ENCODE measurements at places on chromosomes 6 and 20. TPM values are rescaled to one million over a fixed set of nuclear protein-coding genes. Genes with fewer than 3 reads are reported as not detected.

Gene TM9SF4
- total RNA-seq, result 36.8 TPM

Gene GRM1
- 0.07 TPM for total RNA-seq

Gene CST5
- not detected for total RNA-seq

Gene MGME1
- 43.0 TPM for total RNA-seq

Gene SLC2A10
- total RNA-seq, result not detected

Gene PROKR2
- not detected for total RNA-seq
